Activated naive CD8-positive, alpha-beta T cell treated with anti-CD3 and anti-CD28 coated beads for 36 hours (primary cell): ENCODE measurements at places on chromosomes 11 and 22.

GRCh38 chr11:70478166-70478890, 80.0 kb downstream of the CTTN start:
- DNase-seq, result no peak

DNA sequence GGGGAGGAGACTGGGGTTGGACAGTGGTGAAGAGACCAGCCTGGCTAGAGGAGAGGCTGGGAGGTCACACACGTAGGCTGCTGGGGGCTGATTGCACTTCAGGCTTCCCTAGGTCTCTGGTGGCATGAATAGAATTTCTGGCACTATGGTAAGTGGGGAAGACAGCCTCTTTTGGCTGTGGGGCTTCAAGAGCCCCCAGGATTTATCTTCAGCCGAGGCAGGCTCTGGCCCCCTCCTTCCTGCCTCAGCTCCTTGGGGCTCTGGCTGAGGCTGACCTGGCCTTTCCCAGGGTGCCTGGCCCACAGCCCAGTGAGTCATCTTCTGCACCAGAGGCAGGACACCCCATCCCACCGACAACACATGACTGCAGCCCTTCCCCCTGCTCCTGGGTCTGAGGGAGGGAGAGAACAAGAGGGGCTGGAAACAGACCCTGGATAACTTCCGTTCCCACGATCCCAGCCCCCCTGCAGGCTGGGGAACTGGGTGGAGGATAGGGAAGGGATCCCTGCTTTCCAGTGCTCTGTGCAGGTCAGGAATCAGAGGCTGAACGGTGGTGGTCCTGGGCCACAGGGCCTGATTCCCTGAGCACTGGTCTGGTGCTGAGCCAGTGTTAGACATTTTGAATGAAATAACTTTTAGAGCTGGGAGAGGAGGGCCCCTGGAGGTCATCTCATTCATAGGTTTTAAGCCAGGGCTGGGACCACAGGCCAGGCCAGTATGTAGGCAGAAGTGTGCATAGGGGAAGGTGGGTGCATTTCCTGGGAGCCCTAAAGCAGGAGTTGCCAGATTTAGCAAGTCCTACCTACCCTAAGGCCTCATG, 26.5 kb downstream of the ARHGEF17 start:
- no peak for DNase-seq

- no peak for DNase-seq
These were observed 49.8 kb upstream of the BLID start for GRCh38 chr11:122165607-122166371.

GRCh38 chr11:18785411-18785810, 6.2 kb downstream of the PTPN5 start:
- no peak for DNase-seq

DNA sequence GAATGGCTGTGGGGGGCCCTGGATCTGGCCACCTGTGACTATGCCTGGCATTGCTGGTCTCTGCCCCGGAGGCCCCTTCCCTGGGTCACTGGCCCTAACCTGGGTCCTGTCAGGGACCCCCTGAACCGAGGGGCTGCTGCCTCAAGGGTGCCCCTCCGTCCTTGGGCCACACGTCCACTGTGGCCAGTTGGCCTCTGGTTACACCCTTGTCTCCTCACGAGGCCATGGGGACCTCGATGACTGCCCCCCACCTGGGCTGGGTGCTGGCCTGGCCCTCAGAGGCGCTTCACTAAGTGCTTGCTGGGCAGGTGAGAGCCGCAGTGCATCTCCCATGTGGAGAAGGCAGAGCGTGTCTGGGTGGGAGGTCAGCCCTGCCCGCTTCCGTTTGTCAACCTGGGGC, 27.3 kb upstream of the FGF19 start:
- DNase-seq, result no peak

DNA sequence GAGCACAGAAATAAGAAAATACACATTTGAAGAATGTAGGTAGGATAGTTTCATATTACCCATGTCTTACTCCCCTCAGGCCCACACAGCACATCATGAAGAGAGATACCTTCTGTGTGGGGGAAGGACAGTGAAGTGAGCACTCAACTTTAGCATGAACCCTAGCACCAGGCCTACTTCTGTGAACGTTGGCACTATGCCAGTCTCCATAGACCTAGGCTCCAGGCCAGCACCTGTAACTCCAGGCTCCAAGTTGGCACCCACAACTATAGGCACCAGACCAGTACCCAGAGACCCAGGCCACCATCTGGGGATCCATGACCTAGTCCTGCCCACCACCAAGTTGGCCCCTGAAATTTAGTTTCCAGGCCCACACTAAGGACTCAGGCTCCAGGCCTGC, 410.9 kb downstream of the INSC start:
- DNase-seq, result no peak

DNA sequence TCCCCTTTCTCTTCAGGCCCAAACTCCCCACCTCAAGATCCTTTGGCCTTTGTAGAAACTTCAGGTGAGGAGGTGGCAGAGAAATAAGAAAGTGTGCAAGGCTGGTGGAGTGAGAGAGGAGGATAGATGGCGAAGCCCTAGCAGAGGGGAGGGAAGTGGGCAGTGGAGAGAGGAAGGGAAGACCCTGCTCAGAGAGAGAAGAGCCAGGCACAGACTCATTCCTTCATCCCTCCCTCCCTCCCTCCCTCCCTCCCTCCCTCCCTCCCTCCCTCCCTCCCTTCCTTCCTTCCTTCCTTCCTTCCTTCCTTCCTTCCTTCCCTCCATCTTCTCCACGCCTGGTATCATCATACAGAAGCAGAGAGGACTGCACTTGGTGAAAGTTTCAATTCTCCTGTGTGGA, 21.0 kb downstream of the RTN4RL2 start:
- no peak for DNase-seq
